ENCODE measurements at places on chromosomes 1 and 21.

DNA sequence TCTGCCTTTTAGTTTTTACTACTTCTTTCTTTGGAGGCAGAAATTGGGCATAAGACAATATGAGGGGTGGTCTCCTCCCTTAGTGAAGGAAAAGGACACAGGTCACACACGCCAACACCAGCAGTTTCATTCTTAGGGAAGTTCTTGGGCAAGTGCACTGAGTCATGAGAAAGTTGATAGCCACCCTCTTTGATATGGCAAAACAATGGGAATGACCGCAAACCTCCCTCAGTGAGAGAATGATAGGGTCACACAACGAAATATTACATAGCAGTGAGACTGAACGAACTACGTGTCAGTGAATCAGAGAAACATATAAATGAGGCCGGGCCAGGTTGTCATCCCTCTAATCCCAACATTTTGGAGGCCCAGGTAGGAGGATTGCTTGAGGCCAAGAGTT, 20.0 kb downstream of the IL6R start:
- DNase-seq, result no peak

GRCh38 chr1:205567716-205568115, 63.2 kb downstream of the CDK18 start:
- no peak for DNase-seq

DNA sequence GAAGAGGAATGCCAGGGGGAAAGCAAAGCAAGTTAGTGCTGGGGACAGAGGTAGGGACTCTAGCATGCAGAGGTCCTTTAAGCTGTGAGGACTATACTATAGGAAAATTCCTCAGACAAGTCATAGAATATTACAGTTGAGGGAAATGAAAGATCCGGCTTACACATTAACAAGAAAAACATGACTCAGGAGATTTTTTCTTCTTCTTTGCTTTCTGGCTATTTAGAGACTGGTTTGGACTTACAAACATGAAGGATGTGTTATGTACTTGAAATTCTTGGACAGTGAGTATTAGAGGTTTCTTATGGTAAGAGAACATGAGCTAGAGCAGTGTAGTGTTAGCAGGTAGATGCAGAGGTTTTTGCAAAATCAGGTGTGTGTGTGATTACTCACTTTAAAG, 24.9 kb downstream of the USP25 start:
- DNase-seq, result no peak

- no peak for DNase-seq
Observed at GRCh38 chr21:34859976-34860653, 189.0 kb downstream of the RUNX1 start.

GRCh38 chr1:199751506-199751905, 276.0 kb upstream of the NR5A2 start:
- no peak for DNase-seq
